AG09309 (cell line): ENCODE measurements at places on chromosomes 5 and 9.
A peak's percentile ranks its signal among the peaks of the same experiment; 100 is the strongest.

GRCh38 chr9:99169982-99170761 is 51.6 kb downstream of the ALG2 start:
- DNase-seq = no peak

GRCh38 chr5:68875351-68875750 is 218.5 kb upstream of the SLC30A5 start:
- no peak for DNase-seq

DNA sequence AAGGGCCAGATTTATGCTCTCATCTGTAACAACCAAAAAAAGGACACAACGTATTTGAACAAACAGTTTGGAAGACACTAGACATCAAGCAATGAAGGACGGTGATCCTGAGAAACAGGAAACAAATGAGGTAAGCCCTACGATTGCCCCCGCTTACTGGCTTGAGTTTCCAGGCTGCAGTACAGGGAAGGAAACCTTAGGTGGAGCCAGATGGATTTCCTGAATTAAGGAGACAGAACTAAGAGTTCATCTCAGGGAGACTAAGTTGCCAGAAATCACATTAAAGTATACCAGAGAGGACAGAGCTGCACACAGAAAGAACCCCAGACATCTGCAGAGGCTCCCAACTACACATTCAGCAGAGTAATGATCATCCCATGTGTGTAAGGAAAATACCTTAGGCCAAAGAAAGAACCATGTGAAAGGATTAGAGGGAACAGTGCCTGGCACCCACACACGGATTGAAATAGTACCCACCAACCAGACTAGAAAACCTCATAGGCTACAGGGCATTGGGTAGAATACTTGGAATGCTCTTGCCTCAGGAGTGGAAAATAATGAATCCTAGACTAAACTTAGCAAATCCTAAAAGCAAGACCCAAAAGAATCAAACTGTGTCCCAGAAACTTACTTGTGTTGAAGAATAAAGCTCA is 99.3 kb upstream of the NIPBL start:
- DNase-seq = no peak

DNA sequence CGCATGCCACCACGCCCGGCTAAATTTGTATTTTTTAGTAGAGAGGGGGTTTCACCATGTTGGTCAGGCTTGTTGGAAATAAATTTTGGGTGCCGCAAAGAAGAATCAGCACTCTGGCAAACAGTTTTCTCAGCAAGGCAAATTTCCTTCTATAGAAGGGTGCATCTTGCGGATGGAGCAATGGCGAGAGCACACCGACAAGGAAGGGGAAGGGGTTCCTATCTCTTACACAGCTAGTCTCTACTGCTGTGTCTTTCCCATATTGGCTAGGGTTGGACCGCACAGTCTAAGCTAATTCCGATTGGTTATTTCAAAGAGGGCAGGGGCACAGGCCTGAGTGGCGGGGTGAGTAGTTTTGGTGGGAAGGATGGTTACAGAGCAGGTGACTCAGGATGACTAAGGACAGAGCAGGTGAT is 707 bp downstream of the GTF3C5 start:
- DNase-seq = no peak

- DNase-seq = no peak
Measured at GRCh38 chr9:78900500-78900899, 603.6 kb downstream of the PSAT1 start.

DNA sequence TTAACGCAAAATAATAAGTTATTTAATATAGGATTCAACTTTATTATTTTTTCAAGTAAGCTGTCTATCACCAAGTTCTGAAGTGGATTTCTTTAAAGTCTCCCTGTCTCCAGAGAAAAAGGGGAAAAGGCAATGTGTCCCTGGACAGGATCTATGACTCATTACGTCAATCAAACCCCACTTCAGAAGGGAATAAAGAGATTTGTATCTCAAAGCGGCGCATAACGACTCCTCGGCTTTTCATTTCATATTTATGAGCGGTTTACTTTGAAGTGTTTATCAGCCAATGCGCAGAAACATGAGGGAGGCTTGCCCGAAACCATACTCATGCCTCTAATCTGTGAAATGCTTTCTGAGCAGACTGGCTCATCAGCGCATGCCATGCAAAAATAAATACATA is 938.6 kb upstream of the WWC1 start:
- DNase-seq = no peak

- DNase-seq = no peak
Measured at GRCh38 chr5:62371409-62371808, 32.3 kb downstream of the DIMT1 start.

- DNase-seq = no peak
Measured at GRCh38 chr9:74610523-74611061, 113.5 kb downstream of the RORB start.

GRCh38 chr5:152736906-152737305 is 331.8 kb upstream of the NMUR2 start:
- DNase-seq = no peak

DNA sequence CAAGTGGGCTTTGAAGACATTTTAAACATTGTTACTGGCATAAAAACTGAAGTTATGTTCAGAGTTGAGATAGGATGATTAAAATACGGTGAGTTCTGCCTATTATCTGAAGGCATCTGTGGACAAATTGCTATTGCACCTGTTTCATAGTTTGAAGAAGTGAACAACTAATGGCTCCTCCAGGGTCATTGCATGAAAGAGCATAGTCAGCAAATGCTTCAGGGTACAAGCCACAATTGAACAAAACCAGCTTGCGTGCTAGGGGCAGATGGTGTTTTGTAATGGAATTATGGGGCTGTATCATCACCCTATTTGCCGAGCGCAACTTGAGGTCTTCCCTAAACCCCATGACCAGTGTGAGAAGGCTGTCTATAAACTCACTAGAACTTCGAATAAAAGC is 369.1 kb downstream of the MTRR start:
- no peak for DNase-seq

GRCh38 chr5:105730982-105731381 is 1939.8 kb downstream of the EFNA5 start:
- no peak for DNase-seq

GRCh38 chr9:29806937-29807618 is 2233.8 kb upstream of the C9orf72 start:
- DNase-seq = no peak

DNA sequence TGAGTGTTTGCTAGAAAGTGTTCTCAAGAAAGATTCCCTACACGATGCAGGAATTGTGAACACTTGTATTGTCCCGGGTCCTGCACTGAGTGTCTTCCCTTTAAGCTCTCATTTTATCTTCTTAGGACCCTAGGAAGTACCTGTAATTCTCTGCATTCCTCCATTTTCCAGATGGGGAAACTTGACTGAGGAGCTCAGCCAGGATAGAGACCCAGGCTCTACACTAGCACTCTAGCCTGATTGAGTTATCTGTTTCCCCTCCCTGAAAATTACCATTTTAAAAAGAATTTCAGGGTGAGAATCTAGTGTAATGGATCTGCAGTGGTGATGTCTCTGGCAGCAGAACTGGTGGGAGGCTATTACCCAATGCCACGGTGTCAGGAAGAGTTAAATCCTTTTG is 453.9 kb downstream of the KDM4C start:
- DNase-seq = no peak

- no peak for DNase-seq
Measured at GRCh38 chr9:132903574-132904492, 25.1 kb downstream of the SPACA9 start.

DNA sequence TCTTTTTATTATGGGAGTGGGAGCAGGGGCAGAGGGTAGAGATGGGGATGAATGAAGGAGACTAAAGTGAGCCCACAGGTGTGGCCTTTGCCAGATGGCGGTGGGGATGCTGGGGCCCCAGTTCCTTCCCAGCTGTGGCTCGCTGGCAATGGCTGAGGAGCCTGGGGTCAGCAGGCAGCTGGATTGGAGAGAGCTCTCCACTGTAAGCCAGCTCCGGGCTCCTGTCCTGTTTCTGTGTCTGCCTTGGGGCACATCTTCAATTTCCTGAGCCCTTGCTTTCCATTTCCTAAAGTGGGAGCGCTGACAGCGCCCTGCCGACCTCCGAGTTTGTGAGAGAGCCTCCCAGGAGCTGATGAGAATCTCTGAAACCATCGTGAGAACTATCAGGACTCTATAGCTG is 75.6 kb upstream of the SPRY4 start:
- DNase-seq = no peak

GRCh38 chr5:60916646-60917045 is 28.2 kb downstream of the ERCC8 start:
- DNase-seq = no peak

- no peak for DNase-seq
Measured at GRCh38 chr5:132428484-132429462, 59.3 kb downstream of the SLC22A5 start.

DNA sequence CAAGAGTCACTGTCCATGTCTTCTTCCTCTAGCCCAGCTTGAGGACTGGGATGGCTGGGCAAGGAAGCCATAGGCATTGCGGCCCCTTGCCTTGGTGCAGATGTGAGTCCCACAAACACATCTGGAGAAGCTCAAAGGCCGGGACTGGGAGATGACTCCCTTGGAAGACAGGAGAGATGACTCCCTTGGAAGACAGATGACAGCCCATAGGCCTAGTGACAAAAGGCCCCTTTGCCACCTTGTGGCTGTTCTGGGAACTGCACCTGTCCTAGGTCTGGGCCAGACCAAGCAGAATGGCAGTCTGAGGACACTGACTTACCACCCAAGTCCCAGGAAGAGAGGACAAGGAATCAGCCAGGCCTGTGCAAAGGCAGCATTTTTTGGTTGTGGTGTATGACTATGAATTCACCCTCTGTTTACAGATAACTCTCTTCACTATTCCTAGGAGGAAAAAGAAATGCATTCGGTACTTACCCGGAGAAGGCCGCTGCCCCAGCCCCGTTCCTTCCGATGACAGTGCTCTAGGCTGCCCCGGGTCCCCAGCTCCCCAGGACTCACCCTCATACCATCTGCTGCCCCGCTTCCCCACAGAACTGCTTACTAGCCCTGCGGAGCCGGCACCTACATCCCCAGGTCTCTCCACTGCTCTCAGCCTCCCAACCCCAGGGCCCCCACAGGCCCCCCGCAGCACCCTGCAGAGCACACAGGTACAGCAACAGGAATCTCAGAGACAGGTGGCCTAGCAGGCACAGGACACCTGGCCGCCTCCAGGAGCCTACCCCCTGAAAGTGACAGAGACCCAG is 30.8 kb downstream of the SKP1 start:
- no peak for DNase-seq

- DNase-seq = no peak
Measured at GRCh38 chr5:5695266-5695665, 272.8 kb downstream of the ICE1 start.

GRCh38 chr5:91840412-91840811 is 457.3 kb upstream of the ARRDC3 start:
- no peak for DNase-seq

DNA sequence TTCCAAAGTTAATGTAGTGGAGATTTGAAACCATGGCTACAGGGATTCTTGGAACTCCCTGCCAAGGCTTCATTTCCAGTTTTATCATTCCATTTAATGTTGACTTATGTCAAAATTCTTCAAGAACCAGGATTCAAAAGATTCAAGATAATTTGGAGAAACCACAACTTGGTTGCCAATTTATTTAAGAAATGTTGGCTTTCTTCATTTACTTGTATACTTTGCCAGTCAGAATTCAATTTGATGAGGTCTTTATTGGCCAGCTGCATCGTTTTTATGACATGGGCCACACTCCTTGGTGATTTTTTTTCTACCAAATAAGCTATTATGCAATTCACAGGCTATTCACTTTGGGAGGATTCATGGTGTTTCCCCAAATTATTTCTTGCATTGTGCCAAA is 53.1 kb upstream of the RASEF start:
- DNase-seq = no peak

GRCh38 chr5:669111-669841 is 23.9 kb downstream of the TPPP start:
- DNase-seq = no peak

GRCh38 chr5:58918021-58918729 is 335.3 kb downstream of the RAB3C start:
- no peak for DNase-seq

GRCh38 chr5:159786901-159787691 is 129.2 kb upstream of the ADRA1B start:
- peak; percentile 66 for DNase-seq

DNA sequence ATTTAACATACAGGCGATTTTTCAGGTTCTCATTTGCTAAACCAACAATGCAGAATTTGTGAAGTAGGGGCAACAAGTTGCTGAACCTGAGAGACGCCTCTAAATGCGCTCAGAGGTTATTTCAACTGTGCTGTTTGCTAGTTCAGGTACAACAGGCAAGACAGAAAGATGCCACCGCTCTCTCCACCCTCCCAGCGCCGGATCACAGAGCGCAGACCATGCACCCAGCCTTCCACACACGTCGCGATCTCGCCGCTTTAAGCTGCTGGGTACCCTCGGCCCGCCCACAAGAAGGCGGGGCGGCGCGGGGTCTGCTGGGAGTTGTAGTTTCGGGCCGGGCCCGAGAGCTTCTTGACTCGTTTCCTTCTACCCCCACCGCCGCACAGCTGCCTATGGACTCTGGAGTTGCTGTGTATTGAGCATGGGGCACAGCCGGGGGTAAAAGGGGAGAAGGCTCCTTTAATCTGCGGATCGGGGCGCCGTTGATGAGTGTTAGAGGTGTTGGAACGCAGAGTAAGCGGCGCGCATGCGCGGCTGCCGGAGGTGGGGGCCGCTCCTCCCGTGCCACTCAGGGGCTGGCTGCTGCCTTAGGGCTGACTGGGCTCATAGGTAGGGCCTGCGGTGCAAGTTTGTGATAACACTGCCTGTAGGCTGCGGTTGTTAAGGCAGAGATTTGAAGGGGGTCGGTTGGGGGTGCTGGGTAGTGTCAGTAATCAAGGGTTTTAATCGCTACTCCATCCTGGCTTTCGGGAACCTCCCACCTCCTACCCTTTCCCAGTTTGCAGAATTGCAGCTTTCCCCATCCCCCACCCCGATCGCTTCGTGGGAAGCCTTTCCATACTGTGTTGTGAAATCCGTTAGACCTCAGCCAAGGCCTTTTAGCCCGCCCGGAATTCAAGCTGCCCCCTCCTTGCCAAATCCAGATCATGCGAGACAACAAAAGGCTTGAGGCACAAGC is 40.3 kb upstream of the ABCA1 start:
- DNase-seq = peak; percentile 84

DNA sequence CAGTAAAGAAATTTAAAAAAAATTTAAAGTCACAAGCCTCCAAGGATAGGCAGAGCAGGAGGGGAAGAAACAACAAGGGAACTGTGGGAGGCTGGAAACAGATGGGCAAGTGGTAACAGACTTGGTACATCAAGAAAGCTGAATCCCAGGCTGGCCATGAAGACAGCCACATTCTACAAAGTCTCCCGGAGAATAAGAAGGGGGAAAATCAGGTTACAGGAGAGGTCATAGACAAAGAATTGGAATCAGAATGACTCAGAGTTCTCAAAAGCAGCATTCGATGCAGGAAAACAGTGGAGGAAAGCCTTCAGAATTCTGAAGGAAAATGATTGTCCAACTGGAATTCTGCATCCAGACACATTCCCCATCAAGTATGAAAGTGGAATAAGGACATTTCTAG is 129.7 kb downstream of the ADAMTS2 start:
- DNase-seq = no peak
